ENCODE measurements at places on chromosomes 5 and 9. TPM values are rescaled to one million over a fixed set of nuclear protein-coding genes. Genes with fewer than 3 reads are reported as not detected.

The C5 gene
- 12.0 TPM for total RNA-seq

The CTSV gene
- total RNA-seq: 0.26 TPM

The PPP2R2B gene
- total RNA-seq: 1.8 TPM

The TAF1L gene
- total RNA-seq: under 0.01 TPM

The IFNA13 gene
- total RNA-seq: not detected

The SEMA5A gene
- 19.6 TPM for total RNA-seq

The TXN gene
- total RNA-seq: 608 TPM

The ENHO gene
- total RNA-seq: 0.39 TPM

The ASPN gene
- 17.0 TPM for total RNA-seq

The TMEM171 gene
- total RNA-seq: 6.6 TPM

The ADAMTS16 gene
- 0.26 TPM for total RNA-seq

The RASEF gene
- 0.11 TPM for total RNA-seq

The MCTP1 gene
- 0.86 TPM for total RNA-seq

The SELENOP gene
- total RNA-seq: 229 TPM

The NCBP1 gene
- total RNA-seq: 31.2 TPM

The IL3 gene
- not detected for total RNA-seq

The UIMC1 gene
- 35.5 TPM for total RNA-seq

The PCDHGA11 gene
- total RNA-seq: 20.1 TPM

All from articular chondrocyte of knee joint (primary cell).